Stimulated activated naive CD8-positive, alpha-beta T cell treated with anti-CD3 and anti-CD28 coated beads, Interleukin-15, amount 100 ng/mL, for 72 hours (primary cell): ENCODE measurements at places on chromosomes 2 and 18.
A peak's percentile ranks its signal among the peaks of the same experiment; 100 is the strongest.

GRCh38 chr2:44189104-44189503, 20.4 kb downstream of the PPM1B start:
- no peak for DNase-seq

DNA sequence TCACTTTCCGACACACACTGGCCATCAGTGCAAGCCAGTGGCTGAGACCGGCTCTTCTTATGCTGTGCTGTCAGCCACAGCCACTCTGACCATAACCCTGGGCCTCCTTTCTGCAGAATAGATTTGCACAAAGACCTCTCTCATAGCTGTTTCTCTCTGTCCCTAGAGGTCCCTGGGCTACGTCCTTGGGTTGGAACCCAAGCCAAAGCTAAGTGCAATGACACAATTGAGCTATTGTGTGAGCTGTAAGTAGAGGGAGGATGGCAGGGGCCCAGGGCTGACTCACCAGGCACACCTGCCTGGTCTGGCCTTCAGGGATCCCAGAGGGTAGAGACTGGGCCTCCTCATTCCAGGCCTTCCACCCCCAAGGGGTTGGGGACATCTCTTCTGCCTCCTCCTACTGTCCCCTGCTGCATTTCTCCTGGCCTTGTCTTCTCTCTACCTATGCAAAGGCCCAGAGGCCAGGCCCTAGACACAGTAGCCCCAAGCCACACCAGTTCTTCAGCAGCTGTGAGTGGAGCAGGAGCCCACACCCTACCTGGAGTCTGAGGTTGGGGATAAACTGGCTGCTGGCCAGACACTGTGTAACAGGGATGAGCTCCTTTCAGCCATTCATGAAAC, 174.6 kb downstream of the NCK2 start:
- no peak for DNase-seq

DNA sequence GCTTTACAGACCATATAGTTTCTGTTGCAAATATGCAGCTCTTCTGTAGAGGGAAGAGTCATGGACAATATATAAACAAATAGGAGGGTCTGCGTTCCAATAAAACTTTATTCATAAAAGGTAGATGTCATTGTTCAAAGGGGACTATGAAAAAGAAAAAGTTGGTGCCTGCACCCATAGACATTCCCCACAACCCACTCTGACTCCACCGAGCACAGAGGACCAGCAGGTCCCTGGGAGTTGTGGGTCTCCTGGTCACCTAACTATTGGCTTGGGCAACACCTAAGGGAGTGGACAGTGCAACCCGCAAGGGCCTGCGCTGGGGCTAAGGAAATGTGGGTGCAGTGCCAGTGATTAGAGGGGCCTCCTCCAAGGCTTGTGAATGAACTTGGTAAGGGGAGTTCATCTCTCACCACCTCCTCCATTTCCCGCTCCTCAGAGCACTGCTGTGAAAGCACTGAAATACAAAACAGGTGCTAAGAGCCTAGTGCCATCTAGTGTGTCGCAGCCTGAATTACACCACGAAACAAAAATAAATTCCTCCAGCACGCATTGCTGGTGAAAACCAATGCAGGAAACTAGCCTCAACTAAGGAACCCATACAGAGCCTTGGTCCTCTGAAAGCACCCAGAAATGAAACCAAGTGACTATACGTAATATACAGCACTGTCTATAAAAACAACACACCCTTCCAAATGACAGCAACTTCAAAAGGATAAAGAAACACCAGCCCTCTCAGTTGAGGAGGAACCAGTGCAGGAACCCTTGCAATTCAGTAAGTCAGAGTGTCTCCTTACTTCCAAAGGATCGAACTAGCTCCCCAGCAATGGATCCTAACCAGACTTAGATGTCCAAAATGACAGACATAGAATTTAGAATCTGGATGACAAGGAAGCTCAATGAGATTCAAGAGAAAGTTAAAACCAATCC, 166.6 kb downstream of the RNF144A start:
- DNase-seq = no peak

DNA sequence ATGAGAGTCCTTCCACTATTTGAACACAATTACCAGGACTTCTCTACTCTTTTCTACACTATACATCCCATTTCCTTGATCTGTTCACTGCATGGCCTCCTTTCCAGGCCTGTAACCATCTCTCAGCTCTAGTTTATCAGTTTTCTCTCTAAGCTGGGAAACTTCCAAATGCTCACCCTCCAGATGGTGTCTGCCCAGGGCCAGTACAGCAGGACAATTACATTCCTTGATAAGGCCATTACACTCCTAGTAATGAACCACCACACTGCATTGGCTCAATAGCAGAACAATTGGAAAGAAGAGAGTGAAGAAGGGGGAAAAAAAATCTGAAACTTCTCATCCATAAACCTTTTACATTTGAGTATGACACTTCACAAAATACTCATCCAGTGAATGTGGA, 359.1 kb downstream of the ALK start:
- DNase-seq = no peak

DNA sequence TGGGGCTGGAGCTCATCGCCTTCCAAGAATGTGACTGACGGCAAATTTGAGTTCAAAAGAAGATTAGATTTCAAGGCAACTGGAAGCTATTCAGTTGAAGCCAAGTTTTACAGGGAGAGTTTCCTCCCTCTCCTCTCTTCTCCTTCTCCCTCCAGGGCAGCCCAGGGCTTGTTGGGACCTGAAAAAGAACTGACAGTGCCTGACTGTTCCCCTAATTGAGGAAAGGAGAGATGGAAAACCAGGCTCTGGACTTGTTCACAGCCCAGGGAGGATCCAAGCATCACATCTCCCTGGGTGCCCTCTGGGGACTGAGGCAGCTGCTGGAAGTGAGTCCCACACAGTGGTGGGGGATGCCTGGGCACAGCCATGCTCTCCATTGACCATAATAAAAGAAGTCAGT, 88.1 kb downstream of the THNSL2 start:
- DNase-seq = no peak

DNA sequence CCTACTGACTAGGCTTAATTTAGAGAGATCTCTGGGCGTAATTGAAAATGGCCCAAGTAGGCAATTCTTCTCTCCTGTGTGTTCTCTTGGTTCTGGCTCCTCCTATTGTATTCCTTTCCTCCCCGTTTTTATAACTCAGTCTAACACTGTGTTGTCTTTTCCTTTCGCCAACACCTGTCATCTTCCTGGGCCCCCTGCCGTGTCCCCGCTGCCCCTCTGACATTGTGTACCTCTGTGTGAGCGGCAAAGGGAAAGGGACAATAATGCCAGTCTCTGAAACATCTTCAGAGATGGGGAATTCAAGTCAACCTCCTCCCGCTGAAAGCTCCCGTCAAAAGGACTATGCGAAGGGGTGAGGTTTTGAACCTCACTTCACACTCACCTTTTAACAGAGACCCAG, 210.9 kb downstream of the GBX2 start:
- no peak for DNase-seq

DNA sequence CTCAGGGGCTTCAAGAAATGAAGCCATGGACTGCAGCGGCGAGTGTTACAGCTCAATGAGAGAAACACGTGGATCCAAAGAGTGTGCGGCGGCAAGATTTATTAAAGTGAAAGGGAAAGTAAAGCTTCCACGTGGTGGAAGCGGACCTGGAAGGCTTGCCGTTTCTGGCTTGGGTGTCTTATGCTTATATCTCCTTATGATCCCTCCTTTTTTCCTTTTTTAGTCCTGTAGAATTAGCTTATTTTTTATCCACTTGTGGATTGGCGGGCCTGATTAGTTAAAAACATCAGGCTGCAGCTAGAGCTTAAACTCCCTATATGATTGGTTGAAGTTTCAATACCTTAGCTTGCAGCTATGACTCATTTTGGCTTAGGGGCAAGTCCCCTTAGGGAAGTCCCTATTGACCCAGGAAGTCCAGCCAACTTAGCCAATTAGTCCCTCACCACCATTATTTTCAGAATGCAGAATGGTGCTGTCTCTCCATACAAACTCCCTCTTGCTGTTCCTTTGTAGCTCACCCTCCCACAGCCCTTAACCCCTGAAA, 11.6 kb upstream of the HNMT start:
- peak; percentile 15 for DNase-seq

GRCh38 chr2:110994250-110994961, 126.3 kb upstream of the BCL2L11 start:
- DNase-seq = no peak
